ENCODE measurements at places on chromosomes 4 and X.
A peak's percentile ranks its signal among the peaks of the same experiment; 100 is the strongest.

- DNase-seq: peak; percentile 60
Measured at GRCh38 chr4:109588176-109588575, 28.1 kb downstream of the MCUB start.

GRCh38 chr4:151691639-151692442 is 69.0 kb downstream of the GATB start:
- no peak for DNase-seq

GRCh38 chr4:120830204-120830603 is 92.3 kb downstream of the PRDM5 start:
- DNase-seq: no peak

DNA sequence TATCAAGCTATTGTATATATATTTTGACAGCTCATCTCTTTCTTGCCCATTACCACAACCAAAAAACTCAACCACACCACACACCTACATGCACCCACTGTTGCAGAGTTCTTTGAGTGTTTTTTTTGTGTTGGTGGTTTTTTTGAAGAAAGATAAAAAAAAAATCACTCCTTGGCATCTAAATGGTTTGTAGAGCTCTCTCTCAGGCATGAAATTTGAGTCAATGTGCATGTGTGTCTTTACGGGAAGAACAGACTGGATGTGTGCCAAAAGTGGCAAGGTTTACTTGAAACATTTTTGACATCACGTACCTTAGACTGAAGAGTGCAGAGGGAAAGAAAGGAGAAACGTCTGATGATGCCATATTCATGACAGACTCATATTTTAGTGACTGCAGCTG is 154.2 kb downstream of the FHIP1A start:
- no peak for DNase-seq

All from CD4-positive, alpha-beta T cell treated with Interleukin-4 for 4 hours (primary cell).